B cell (primary cell): ENCODE measurements at places on chromosomes 4 and X. TPM values are rescaled to one million over a fixed set of nuclear protein-coding genes. Genes with fewer than 3 reads are reported as not detected.

ETDA gene
- total RNA-seq, result not detected in 2 replicates

STAP1 gene
- total RNA-seq, result 62.3 and 63.0 TPM in 2 replicates

ADGRG4 gene
- total RNA-seq, result not detected in 2 replicates

TRIM75 gene
- total RNA-seq, result not detected in 2 replicates

ODAPH gene
- 0.36 and 0.81 TPM in 2 replicates for total RNA-seq

PFKFB1 gene
- 0.47 and 0.56 TPM in 2 replicates for total RNA-seq
